ENCODE measurements at places on chromosomes 3 and 15.

- DNase-seq, result no peak
Observed at GRCh38 chr3:112615989-112616731, 24.8 kb downstream of the CCDC80 start.

GRCh38 chr3:194961571-194961970 lies 275.9 kb downstream of the FAM43A start:
- no peak for DNase-seq

GRCh38 chr3:10709110-10709781 lies 106.8 kb upstream of the SLC6A11 start:
- DNase-seq, result no peak

DNA sequence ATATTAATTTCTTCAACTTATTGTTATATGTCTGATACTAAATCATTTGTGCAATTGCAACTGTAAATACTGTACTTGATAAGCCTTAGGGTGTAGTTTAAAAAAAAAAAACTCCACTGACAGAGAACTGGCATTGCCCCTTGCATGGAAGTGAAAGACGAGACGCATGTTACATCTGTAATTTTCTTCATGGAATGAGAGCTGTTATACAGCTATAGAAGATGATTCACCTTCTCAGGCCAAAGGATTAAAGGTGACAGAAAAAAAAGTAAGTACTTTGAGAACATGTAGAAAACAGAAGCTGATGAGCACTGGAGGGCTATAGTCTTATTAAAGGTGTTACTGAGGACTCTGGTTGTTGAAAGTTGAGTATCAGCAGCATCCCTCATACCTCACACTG lies 16.1 kb downstream of the RYR3 start:
- DNase-seq, result no peak

DNA sequence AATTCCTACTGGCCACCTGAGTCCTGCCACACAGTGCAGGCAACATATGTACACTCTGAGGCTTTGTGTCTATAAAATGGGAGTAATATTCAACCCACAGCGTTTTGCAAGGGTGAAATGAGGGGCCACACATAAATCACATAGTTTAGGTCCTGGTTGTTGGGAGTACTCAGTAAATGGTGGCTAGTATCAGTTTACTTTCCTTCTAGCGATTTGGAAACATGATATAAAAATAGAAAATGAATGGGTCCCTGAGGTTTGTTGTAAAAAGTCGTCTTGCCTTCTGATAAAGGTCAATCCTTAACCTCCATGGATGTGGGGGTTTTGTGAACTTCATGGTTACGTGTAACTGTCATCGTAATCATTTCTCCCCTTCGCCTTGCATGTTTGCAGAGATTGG lies 472.4 kb downstream of the EPHB1 start:
- DNase-seq, result no peak

DNA sequence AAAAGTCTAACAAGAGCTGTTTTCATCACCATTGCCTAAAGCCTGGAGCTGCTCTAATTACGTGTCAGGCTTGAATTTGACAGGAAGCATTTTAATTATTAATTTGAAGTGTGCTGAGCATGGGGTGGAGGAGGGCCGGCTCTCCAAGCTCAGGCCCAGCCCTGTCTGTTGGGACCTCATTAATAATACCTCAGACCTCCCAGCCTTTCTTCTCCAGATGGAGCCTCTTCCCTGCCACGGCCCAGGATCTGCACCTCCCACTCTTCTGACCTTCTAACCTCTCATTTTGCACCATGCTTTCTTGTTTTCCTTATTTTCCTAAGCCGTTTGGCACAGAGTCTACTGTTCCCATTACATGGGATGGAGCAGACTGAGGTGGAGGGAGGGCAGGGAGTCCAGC lies 30.0 kb downstream of the INSYN1 start:
- DNase-seq, result no peak

DNA sequence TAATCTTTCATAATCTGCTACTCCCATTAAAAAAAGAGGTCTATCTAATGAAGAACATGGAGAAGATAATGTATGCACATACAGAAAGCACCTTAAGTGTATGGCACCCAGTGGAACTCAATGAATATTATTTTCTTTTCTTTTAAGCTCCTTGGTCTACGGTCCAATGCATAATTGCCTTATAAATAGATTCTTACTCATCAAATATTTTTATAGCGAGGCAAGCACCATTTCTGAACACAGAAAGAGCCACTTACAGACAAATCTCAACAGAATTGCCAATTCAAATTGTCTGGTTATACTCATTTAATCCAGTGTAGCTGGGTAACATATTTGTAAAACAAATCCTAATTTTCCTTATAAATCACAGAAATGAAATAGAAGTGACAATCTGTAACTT lies 6.3 kb downstream of the PDZRN3 start:
- no peak for DNase-seq

- no peak for DNase-seq
Observed at GRCh38 chr3:58222161-58222724, 11.5 kb upstream of the DNASE1L3 start.

DNA sequence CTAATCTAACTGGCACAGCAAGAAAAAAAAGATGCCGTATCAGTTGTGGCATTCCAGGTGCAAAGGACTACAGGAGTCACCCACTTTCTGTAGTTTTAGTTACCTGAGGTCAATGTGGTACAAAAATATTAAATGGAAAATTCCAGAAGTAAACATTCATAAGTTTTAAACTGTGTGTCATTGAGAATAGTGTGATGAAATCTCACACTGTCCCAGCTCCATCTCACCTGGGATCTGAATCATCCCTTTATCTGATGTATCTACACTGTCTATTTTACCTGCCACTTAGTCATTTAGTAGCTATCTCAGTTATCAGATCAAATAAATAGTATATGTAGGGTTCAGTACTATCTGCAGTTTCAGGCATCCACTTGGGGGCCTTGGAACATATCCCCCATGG lies 26.7 kb downstream of the GBE1 start:
- DNase-seq, result no peak

DNA sequence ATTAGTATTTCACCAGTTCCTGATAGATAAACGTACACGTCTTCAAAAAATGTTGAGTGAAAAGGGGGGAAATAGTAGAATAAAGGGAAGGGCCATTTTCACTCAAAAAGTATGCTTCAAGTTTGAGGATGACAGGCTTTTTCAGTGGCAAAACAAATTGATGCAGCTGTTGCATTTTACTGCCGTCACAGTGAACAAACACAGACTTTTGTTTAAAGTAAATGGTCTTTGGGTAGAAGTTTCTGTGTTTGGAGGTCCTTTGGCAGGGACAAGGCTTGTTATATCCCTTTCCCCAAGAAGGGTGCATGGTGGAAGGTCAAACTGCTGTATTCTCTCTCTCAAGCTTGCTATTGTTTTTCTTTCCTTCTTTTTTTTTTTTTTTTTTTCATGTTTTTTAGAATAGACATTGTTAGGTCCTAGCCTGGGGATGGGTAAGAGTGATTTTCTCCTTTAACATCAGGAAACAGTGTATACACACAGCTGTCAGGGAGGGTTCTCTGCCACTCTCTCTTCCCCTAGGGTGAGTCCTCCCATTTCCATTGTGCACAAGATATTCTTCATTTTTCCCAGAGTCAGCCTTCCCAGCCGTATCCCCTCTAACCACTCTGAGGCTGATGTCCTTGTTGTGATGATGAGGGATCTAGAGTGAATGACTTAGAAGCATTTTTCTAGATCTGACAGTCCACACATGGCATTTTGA lies 6.6 kb upstream of the SUCNR1 start:
- no peak for DNase-seq

DNA sequence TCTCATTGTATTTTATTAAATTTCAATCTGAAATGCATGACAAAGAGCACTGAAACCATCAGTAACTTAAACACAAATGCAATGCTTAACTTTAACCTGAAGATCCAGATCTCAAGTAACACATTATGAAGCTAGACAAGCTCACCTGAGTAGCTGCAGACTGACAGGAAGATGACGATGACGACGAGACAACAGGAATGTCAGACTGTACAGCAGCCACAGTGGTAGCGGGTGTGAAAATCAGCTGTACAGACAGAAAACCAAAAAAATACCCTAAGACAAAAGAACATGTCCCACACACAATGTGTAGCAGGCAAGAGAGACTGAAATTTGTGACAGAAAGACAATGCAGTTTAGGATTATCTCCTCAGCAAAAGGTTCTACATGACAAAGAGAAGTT lies 36.3 kb downstream of the PHC3 start:
- DNase-seq, result no peak

DNA sequence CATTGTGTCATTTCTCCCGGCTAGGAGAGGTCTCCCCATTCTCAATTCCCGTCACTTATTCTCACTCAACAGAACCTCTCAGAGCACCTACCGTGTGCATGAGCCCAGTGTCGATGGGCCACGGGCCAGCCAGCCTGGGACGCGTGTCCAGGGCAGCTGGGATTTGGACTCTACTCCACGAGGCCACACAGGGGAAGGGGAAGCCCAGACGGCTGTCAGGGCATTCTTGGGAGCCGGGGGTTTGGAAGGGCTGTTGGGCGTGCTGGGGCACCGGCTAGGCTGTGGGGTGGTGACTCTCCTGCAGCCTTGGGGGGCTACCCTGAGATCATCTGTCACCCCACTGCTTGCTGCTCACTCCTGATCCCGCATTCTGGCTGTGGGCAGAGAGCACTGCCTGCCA lies 41.7 kb upstream of the PCSK6 start:
- DNase-seq, result no peak

GRCh38 chr15:85727068-85727467 lies 67.7 kb downstream of the KLHL25 start:
- DNase-seq, result no peak

GRCh38 chr15:78035321-78035751 lies 42.2 kb downstream of the TBC1D2B start:
- no peak for DNase-seq

- no peak for DNase-seq
Observed at GRCh38 chr3:122694966-122695365, 14.3 kb downstream of the PARP14 start.

DNA sequence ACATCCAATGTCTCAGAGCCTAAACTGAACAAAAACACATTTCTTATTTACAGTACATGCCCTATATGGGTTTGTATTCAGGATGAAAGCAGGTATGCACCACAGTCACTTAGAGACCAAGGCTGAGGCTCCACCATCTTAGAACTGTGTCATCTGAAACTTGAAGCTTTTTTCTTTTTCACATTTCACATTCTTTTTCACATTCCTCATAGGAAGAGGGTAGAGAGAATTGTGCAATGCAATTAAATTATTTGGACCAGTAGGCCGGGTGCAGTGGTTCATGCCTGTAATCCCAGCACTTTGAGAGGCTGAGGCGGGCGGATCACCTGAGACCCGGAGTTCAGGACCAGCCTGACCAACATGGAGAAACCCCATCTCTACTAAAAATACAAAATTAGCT lies 591.0 kb downstream of the MECOM start:
- no peak for DNase-seq

- DNase-seq, result no peak
Observed at GRCh38 chr3:42057561-42058211, 33.5 kb upstream of the TRAK1 start.

DNA sequence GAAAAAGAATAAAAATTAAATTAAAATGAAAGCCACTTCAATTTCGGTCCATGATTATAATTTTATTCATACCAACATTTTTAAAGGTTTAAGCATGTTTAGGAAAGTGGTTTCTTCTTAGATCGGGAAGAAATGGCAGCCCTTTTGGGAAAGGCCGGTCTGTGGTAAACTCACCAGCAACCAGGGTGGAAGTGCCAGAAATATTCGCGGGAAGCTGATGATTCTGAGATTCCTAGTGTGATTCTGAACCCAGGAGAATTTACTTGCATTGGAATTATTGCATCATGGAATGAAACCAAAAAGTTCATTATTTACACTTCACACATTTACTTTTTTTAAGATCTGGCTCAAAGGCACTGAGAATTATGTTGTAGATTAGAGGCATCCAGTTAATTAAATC lies 97.2 kb upstream of the CCNL1 start:
- no peak for DNase-seq

DNA sequence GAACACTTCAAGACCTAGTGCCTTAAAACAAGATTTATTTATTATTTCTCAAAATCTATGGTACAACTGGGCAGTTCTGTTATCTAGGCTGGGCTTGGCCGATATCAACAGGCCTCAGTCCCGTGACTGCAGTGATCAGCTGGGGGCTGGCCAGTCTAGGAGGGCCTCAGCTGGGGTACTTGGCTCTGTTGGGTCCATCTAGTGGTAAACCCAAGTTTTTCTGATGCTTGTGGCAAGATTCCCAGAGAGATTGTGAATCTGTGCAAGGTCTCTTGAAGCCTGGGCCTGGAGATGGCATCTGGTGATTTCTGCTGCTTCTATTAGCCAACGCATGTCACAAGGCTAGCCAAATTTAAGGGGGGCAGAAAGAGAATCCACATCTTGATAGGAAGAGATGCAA lies 482.4 kb upstream of the SGO1 start:
- peak; percentile 83 for DNase-seq

GRCh38 chr15:46644501-46645481 lies 1010.0 kb downstream of the SQOR start:
- DNase-seq, result no peak

DNA sequence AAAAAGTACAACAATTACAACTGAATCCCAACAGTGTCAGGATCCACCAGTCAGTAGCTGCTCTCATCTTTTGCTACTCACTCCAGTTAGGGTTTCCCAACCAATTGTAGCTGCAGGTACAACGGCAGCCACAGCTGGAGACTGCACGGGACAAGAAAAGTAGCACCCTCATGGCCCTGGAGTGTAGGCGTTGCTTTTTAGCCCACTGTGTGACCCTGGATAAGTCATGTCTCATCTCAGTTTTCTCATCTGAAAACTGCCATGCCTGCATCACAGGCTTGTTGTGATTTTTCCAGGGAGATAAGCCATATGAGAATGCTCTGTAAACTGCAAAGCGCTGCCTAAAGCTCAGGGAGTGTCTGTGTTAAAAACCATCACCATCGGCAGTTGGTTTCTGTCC lies 535.6 kb upstream of the IL12A start:
- DNase-seq, result peak; percentile 27

GRCh38 chr15:59794229-59794886 lies 105.2 kb upstream of the BNIP2 start:
- DNase-seq, result no peak

DNA sequence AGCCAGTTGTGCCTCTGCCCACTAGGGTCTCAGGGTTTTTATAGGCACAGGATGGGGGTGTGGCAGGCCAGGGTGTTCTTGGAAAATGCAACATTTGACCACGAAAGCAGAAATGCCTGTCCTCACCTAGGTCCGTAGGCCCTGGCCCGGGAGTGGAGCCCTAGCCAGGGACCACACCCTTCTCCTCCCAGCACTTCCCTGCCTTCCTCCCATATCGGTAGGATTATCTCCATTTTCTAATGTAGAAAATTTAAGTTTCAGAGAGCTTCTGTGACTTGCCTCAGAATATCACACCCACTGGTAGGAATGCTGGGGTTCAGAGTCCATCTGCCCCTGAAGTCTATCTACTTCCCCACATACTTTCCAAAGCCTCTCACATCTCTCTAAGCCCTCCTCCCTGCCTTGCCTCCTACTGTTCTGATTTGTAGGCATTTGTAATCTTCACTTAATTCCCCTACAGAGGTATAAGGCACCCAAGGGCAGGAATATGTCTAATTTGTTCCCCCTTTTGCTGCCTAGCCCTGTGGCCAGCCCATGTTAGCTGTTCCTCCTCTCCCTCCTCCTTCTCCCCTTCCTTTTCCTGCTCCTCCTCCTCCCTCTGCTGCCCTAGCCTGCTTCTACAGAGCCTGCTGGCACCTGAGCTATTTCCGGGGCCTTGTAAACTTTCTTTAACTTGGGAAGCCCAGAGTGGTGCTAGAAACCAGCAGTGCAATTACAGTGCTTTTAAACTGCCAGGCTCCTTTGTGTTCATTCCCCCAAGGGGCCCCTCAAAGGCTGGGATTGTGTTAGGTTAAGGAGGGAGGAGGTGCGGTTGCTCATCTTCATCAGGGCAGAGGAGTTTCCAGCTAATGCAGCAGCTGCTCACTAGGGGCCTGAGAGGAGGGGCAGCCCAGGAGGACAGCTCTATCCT lies 71.1 kb downstream of the MRPL46 start:
- DNase-seq, result peak; percentile 59

Data from SK-N-DZ (cell line).